WTC11 (cell line): ENCODE measurements at places on chromosomes 5 and 9. TPM values are rescaled to one million over a fixed set of nuclear protein-coding genes. Genes with fewer than 3 reads are reported as not detected.

DNAI1 gene
- total RNA-seq: 1.5 to 2.1 TPM (median 1.6 TPM) in 3 replicates

DNA sequence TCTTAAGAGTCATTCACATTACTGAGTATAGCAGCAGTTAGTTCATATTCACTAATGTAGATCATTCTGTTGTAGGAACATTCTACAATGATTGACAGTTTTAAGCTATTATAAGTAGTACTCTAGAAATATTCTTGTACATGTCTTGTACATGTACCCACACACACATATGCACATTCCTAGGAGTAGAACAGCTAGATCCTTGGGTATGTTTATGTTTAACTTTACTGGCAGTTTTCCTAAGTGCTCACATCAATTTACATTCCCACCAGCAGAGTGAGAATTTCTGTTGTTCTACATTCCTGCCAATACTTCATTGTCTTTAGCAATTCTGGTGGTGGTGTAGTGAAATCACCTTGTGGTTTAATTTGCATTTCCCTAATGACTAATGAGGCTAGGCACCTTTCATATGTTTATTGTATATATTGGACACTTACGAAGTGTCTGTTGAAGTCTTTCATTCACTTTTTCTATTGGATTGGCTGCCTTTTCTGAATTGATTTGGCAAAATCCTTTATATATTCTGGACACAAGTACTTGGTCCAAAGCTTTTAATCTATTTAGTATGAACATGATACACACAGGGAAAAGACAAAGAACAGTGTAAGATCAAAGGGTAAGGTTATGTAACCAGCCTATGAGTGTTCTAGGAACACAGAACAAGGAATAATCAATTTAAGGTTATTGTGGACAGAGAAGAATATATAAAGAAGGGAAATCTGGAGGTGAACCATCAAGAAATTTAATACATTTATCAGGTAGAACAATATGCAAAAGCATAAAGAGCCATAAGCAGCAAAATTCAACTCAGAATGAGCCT lies 95.6 kb downstream of the MLLT3 start:
- H3K27me3 ChIP-seq: no peaks in the 10 kb centered on the region
- no peak overlapping the region for H3K4me3 ChIP-seq
- no peaks in the 10 kb centered on the region for H3K36me3 ChIP-seq
- no peak for DNase-seq
- 0 out of 2 replicates have a peak overlapping the region, but pooled peaks have one; percentile 57 for H3K27ac ChIP-seq
- peaks cover 18% of the 10 kb centered on the region for H3K4me1 ChIP-seq

DNA sequence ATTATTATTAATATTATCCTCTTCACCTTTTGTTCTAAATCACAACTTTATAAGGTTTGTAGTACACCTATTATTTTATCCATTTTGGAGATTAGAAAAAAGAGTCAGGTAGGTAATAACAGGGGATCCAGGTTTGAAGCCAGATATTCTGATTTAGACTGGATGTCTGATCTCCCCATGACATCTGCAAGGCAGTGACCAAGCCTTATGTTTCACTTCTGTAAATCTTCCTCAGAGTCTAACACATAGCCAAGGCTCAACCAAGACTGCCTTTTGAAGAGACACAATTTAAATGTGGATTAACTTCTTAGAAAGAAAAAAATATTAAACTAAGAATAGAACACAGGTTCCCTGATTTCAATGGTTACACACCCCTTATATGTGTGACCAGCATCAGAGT lies 44.2 kb downstream of the CETN3 start:
- no peak for DNase-seq
- H3K27me3 ChIP-seq: no peaks in the 10 kb centered on the region
- no peak overlapping the region for H3K4me3 ChIP-seq

PCDHGA12 gene
- 1.6 to 2.1 TPM (median 1.9 TPM) in 3 replicates for total RNA-seq

GRCh38 chr9:137459152-137459600 lies at the start of gene NSMF:
Gene NSMF (minus strand): TSS chr9:137459334. CDS start chr9:137459102, 232 bp downstream.
- peaks cover 3% of the 10 kb centered on the region; the same call in 1 of the 2 replicates for H3K36me3 ChIP-seq
- H3K27me3 ChIP-seq: no peaks in the 10 kb centered on the region
- H3K27ac ChIP-seq: no peak within 1 kb of the TSS
- H3K4me3 ChIP-seq: peak within 1 kb of the TSS; percentile 30
- peaks cover 6% of the 10 kb centered on the region for H3K4me1 ChIP-seq

- H3K27ac ChIP-seq: no peak overlapping the region
- no peaks in the 10 kb centered on the region for H3K36me3 ChIP-seq
- peaks cover 13% of the 10 kb centered on the region for H3K4me1 ChIP-seq
These were observed 140.5 kb downstream of the NPR3 start for GRCh38 chr5:32851559-32852173.

- peak overlapping the region; percentile 1; the same call in 1 of the 2 replicates for H3K27ac ChIP-seq
- H3K4me3 ChIP-seq: no peak overlapping the region
- H3K4me1 ChIP-seq: peaks cover 40% of the 10 kb centered on the region
These were observed 3.6 kb upstream of the CCNJL start for GRCh38 chr5:160315968-160316367.

DNA sequence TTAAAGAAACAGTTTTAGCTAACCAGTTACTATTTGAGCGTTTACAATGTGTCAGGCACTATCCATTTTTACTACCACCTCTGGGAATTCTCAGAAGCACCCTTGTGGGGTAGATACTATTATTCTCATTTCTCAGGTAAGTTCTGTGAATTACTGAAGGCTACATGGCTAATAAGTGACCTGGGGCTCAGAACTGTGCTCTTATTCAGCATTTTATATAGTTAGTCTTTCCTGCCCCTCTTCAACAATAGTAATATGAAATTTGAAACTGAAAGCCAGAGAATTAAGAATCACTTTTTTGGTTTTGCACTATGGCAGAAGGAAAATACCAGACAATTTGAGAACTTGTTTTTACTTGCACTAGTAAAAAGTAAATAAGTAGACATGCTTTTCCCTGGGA lies 11.8 kb downstream of the ELL2 start:
- H3K27ac ChIP-seq: no peak overlapping the region
- H3K36me3 ChIP-seq: peaks cover 5% of the 10 kb centered on the region
- no peak overlapping the region for H3K4me3 ChIP-seq
- H3K27me3 ChIP-seq: no peaks in the 10 kb centered on the region
- peaks cover 11% of the 10 kb centered on the region for H3K4me1 ChIP-seq

SLIT3 gene
- 1.9 to 2.7 TPM (median 2.3 TPM) in 3 replicates for total RNA-seq

DNA sequence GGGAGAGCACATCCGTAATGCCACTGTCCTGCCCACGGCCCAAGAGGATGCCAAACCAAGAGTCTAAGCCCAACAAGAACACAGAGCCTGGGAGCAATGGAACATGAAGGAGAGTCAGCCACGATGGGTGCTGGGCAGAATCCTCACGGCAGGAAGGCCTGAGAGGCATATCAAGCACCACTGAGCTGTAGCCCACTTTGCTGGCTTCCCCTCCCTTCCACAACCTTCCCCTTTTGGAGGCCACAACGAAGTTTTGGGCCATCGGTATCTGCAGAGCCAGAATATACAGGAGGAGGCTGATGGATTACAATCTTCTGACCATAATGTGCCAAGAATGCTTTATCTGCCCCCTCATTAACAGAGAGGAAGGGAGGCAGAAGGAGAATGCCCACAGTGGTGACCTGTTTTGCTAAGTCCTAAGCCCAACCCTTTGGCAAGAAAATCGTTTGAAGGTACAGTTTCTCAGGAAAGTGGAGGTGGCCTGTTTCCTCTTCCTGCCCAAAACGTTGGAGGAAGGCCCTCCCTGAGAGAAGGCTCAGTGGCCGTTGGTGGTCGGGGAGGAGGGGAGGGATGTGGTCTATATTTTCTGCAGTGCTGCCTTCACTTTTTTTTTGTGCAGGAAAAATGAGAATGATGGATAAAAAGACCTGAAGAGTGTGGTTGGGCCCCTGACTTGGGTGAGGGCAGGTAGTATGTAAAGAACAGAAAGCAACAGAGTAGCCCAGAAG lies 26.2 kb downstream of the MACROH2A1 start:
- no peak overlapping the region for H3K27ac ChIP-seq
- H3K4me1 ChIP-seq: no peaks in the 10 kb centered on the region
- H3K27me3 ChIP-seq: no peaks in the 10 kb centered on the region

GRCh38 chr5:157265714-157266285 lies at the start of gene CYFIP2:
Gene CYFIP2 (plus strand): TSS chr5:157266123. CDS start chr5:157285362, 19,239 bp downstream.
- H3K27me3 ChIP-seq: peaks cover 6% of the 10 kb centered on the region; the same call in 1 of the 2 replicates
- peaks cover 44% of the 10 kb centered on the region for H3K4me1 ChIP-seq
- DNase-seq: peak; percentile 76
- no peaks in the 10 kb centered on the region for H3K36me3 ChIP-seq
- H3K4me3 ChIP-seq: peak within 1 kb of the TSS; percentile 90

PCDHA5 gene
- total RNA-seq: 0.85 to 0.94 TPM (median 0.90 TPM) in 3 replicates

- H3K4me1 ChIP-seq: peaks cover 27% of the 10 kb centered on the region
- no peaks in the 10 kb centered on the region for H3K27me3 ChIP-seq
- H3K36me3 ChIP-seq: no peaks in the 10 kb centered on the region
These were observed 104.1 kb downstream of the STRBP start for GRCh38 chr9:123164285-123164684.

- no peaks in the 10 kb centered on the region for H3K27me3 ChIP-seq
- H3K4me3 ChIP-seq: no peak overlapping the region
- no peak overlapping the region for H3K27ac ChIP-seq
- peaks cover 76% of the 10 kb centered on the region for H3K36me3 ChIP-seq
- H3K4me1 ChIP-seq: no peaks in the 10 kb centered on the region
These were observed 97.5 kb downstream of the MRPS27 start for GRCh38 chr5:72222521-72222920.

DNA sequence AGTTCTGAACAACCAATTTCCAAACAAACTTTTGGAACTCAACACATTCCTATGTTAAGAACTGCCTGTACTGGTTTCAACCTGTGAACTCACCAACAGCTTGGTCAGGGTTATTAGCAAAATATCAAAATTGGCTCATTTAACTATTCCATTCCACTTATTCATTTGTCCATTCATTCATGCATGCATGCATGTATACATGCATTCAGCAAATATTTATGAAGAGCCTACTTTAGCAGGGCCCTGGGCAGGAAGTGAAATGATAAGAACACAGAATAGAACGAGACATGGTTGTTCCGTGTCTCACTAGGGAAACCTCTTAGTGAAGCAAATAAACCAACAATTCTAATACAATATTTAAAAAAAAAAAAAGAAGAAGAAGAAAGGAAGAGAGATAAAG lies 107.4 kb downstream of the GLIS3 start:
- no peak overlapping the region for H3K4me3 ChIP-seq
- no peaks in the 10 kb centered on the region; the same call in 1 of the 2 replicates for H3K27me3 ChIP-seq
- H3K27ac ChIP-seq: no peak overlapping the region
- no peaks in the 10 kb centered on the region for H3K4me1 ChIP-seq
- H3K36me3 ChIP-seq: peaks cover 25% of the 10 kb centered on the region

ZFP37 gene
- total RNA-seq: 4.6 to 5.6 TPM (median 5.2 TPM) in 3 replicates

- no peak overlapping the region for H3K27ac ChIP-seq
- no peak overlapping the region for H3K4me3 ChIP-seq
- H3K27me3 ChIP-seq: no peaks in the 10 kb centered on the region
- H3K36me3 ChIP-seq: peaks cover 26% of the 10 kb centered on the region
- DNase-seq: no peak
These were observed 38.2 kb upstream of the TNIP1 start for GRCh38 chr5:151118913-151119575.

- H3K36me3 ChIP-seq: no peaks in the 10 kb centered on the region
- H3K27me3 ChIP-seq: no peaks in the 10 kb centered on the region; the same call in 1 of the 2 replicates
- no peak for DNase-seq
- peaks cover 5% of the 10 kb centered on the region; the same call in 1 of the 2 replicates for H3K4me1 ChIP-seq
- H3K4me3 ChIP-seq: no peak overlapping the region
- no peak overlapping the region for H3K27ac ChIP-seq
These were observed 46.0 kb upstream of the SRFBP1 start for GRCh38 chr5:121915765-121916164.

- no peak for DNase-seq
- H3K27me3 ChIP-seq: no peaks in the 10 kb centered on the region
- H3K4me3 ChIP-seq: no peak overlapping the region
- no peaks in the 10 kb centered on the region for H3K36me3 ChIP-seq
- H3K27ac ChIP-seq: no peak overlapping the region
These were observed 153.8 kb downstream of the DROSHA start for GRCh38 chr5:31378136-31378535.
